Spleen (tissue), 13 donors: ENCODE measurements at places on chromosomes 2 and 18. TPM values are rescaled to one million over a fixed set of nuclear protein-coding genes. Genes with fewer than 3 reads are reported as not detected.
A peak's percentile ranks its signal among the peaks of the same experiment; 100 is the strongest.

DNA sequence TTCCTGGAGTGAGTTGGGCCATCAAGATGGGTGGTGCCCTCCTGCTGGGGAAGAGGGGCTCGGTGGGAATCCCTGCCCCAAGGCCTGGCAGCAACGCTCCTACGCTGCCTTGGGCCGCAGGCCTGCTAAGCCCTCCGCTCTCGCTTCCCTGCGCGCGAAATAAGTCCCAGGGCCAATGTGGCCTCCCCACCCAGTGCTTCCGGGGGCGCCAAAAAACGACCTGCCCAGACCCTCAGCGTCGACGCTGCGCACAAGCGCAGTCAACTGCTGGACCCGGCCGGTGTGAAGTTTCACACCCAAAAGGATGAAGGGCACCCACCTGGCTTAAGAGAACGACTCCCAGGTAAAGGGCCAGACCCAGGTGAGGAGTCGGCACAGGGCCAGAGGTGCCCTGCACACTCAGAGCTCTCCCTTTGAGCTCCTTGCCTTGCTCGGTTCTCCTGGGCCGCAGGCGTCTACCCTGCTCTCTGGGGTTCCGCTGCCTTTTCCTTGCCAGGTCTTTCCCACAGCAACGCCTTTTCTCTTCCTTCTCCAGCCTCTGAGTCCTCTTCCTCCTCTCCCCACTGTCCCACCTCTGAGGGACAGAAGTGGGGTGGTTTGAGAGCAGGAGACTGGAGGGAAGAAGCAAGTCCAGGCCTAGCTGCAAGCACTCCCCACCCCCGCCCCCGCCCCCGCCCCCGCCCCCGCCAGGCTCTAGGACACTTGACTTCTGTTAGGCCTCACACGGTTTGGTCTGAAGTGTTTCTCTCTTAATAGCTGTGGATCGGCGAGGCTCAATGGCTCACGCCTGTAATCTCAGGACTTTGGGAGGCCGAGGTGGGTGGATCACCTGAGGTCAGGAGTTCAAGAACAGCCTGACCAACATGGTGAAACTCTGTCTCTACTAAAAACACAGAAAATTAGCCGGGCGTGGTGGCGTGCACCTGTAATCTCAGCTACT lies at the start of gene DNAJC5G:
TSS of gene DNAJC5G (plus strand) at position 223 of the 940 bp plus-strand sequence. CDS start 1,296 bp downstream, outside the sequence.
- DNase-seq, result no peak

GRCh38 chr18:3411854-3412268 lies 38.1 kb upstream of the TGIF1 start:
- DNase-seq, result peak; percentile 78

Gene GYPC
- total RNA-seq, result 86.6 TPM

Gene DPP10
- total RNA-seq, result not detected

Gene MYO7B
- total RNA-seq, result 50.1 TPM

Gene GREB1L
- total RNA-seq, result 0.51 TPM

Gene STAM2
- 25.4 TPM for total RNA-seq

DNA sequence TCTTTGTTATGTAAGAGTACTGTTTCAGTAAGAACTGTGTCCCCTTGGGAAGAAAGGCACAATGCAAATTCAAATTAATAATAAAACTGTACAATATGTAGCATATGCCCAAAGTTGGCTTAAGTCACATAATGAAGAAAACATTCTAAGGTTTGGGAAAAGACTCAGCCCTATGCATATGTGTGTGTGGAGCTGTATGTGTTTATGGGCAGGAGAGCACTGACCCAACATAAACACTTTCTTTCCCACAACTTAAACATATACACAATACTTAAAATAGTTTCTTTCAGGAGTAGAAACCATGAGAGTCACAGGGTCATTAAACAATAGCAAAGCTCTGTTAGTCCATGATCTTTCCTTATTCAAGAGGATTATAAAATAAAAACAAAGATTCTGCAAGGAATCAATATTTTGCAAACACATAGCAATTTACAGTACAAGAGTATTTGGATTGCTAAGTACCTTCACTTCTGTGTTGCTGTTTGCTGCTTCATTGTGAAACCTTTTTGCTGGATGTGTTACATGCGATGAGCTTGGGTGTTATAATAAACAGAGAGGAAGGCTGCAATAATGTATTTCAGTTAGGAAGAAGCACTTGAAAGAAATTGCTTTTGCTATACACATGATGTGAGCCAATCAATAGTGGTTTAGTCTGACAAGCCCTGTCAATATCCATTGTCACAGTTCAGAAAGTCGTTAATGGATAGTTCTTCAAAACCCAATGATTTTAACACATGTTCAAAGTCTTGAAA lies 347.3 kb downstream of the ARHGAP15 start:
- no peak for DNase-seq

GRCh38 chr18:2758309-2758708 lies 88.5 kb upstream of the EMILIN2 start:
- DNase-seq, result no peak

DNA sequence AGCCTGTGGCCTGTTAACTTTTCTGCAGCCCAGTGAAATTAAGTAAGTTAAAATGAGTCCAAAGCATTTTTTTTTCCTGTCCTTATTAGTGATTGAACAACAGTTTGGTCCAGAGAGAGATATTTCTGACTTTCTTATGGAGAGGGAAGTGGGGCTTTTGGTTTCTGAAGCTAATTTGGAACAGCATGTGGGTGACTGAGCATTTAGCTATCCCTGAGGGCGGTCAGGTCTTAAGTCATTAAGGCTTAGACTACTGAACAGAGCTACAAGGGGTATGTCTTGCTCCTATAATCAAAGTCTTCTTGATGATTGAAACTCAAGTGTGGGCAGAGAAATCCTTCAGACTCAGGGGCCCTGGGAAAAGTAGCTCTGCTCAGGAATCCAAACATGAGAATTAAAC lies 14.0 kb downstream of the ARHGAP25 start:
- no peak for DNase-seq

DNA sequence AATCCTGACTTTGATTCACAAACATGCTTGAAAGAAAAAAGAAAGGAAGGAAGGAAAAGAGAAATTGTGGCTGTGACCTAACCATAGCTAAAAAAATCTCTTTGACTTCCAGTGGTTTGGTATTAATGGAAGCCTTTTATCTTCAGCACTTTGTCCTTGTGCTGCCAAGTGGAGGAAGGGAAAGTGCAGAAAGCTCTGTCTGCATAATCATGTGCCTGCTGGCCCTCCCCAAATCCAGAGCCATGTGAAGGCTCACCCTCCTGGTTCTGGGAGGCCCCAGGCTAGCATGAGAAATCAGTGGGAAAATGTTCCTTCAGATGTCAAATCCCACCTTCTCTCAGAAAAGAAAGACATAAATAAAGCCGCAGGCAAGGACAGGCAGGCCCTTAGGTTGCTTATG lies 48.3 kb upstream of the BMPR2 start:
- no peak for DNase-seq

DNA sequence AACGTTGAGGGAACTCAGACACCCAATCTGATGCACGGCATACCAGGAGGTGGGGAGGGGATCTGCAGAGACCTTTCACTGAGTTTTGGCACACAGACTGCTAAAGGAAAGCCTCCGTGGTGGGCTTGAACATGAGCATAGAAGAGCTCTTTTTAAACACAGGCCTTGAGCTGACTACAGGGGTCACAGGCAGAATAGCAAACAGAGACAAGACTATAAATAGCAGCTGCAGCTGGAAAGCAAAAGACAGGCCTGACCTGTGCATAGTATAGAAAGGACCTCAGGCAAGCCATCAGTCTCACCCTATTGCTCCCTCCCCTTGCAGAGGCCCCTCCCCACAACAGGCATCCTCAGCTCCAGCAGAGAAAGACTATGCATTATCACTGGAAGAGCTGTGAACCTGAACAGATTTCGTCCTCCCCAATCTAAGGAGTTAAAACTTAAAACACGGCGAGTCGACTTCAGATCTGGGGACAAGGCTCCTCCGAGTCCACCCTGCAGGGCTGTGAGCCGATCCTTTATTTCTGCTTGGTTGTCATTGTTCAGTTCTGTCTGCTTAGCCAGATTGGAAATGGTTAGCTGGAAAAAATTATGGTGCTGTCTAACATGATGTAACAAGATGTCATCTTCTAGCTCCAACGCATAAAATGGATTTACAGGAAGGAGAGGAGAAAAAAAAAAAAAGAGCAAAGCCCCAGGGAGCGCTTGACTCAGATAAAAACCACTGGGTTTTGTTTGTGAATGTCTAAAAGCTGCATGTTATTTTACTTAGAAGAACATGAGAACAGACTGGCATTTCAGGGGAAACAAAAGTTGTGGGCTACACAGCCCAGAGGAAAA lies 25.2 kb upstream of the LCLAT1 start:
- DNase-seq, result no peak

- peak; percentile 73 for DNase-seq
Observed at GRCh38 chr2:124025171-124025580, at the start of gene CNTNAP5. Gene CNTNAP5 (plus strand): TSS chr2:124025287. CDS start chr2:124025651, 364 bp downstream.

DNA sequence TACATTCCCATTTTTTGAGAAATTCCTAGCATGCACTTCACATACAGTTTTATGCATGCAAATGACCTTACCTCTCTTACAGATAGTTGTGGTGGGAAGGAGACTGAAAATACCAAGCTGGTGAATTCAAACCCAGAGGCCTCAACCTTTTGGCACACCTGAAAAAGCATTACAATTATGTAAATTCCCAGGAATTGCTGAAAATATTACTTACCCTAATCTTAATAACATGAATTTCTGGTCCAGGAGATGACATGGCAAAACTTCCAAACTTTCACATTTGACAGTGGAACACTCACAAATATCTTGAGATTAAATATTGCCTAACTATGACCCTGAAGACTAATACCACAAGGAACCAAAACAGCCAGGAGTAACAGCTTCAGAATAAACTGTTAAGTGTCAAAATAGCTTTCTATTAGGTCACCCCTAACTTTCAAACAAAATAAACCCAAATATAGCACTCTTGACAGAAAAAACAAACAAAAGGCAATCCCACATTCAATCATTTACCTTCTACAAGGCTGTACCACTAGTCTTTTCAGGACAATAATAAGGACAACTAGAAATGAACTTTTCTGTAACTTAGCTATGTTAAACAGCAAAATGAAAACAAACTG lies 10.9 kb upstream of the PEX13 start:
- DNase-seq, result no peak

Gene COL3A1
- 253 TPM for total RNA-seq

Gene MROH2A
- total RNA-seq, result not detected

DNA sequence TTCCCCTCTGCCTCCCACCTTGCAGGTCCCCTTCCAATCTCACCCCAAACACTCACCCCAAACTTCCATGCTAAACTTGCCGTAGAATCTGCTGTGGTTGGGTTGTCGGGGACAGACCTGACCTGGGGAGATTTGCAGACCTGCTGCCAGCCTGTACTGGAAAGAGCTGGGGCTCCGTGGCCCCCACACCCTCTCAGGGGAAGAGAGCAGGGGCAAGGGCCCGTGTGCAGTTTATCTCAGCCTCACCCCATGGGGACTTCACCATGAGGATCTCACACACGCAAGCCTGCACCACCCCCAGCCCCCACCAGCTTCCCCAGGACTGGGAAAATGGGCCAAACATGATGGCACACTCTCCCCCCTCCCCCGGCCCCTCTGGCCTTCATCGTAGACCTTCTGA lies 30.7 kb downstream of the KCNIP3 start:
- DNase-seq, result no peak

GRCh38 chr2:164515030-164515429 lies 106.3 kb downstream of the GRB14 start:
- DNase-seq, result no peak

DNA sequence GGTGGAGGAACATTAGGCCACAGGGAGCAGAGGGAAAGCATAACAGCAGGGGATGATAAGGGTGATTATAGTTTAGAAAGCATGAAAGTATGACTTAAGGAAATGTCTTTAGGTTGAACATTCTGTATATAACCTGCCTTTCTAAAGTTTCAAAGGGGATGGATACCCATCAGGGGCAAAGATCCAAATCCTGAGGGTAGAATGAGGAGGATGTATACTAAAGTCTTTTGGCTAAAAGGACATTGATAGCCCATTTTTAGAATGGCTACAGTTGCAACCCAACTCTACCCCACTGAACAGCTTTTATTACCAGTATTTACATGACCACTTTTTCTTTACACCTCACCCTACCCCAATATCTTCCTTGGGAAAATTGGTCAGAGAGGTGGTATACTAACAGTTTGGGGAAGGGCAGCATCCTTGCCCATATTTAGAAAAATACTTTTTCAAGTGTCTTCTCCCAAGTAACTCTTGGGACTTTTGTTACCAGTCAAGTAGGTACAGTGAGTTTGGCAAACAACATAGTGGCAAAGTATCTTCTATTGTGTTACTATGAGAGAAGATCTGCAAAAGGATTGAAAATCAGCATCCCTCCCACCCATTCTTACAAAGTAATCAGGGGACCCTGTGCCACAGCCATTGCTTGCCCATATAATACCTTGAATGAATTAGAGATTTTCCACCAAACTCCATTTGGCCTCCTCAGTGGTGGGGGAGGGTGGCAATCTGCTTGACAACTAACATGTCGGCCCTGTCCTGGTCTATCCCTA lies 8.3 kb downstream of the MAT2A start:
- no peak for DNase-seq

Gene KIAA2012
- not detected for total RNA-seq

Gene FOXD4L1
- 0.37 TPM for total RNA-seq

DNA sequence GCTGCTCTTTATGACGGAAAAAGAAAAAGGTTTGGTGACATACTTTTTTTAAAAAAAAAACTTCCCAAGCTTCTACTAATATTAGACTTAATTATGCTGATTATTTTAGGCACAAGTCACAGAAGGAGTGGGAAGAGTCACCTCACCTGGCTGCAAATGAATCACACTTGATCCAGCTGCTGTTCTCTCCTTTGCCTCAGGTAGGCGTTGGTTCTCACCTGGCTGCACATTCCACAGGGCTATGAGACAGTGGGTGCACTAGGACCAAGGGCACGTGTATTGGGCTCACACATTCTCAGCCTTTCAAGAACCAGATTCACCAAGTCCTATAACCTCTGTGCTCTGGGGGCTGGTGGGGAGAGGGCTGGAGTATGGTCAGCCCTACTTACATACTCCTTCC lies 93.3 kb downstream of the TGFA start:
- DNase-seq, result no peak

GRCh38 chr18:56291294-56291693 lies 347.1 kb downstream of the TXNL1 start:
- DNase-seq, result no peak

DNA sequence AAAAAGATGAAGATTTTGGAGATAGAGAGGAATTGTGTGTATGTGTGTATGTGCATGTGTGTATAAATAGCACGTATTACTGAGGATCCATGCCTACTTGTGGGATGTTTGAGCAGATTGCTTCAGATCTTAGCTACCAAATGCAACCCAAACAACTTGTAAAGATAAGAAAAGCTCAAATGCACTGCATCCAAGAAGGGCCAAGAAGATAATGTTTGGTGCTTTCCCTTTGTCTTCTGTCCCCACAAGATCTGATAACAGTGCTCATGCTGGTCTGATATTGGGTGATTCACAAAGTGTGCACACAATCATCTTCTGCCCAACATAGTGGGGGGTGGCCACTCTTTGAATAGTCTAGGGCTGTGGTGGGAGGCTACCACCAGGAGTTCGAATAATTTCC lies 284.8 kb upstream of the CYRIA start:
- DNase-seq, result no peak
